Lower leg skin (tissue), 4 donors: ENCODE measurements at places on chromosomes 4 and X.
A peak's percentile ranks its signal among the peaks of the same experiment; 100 is the strongest.

- DNase-seq, result no peak
These were observed 286.8 kb upstream of the FSTL5 start for GRCh38 chr4:162450531-162451035.

DNA sequence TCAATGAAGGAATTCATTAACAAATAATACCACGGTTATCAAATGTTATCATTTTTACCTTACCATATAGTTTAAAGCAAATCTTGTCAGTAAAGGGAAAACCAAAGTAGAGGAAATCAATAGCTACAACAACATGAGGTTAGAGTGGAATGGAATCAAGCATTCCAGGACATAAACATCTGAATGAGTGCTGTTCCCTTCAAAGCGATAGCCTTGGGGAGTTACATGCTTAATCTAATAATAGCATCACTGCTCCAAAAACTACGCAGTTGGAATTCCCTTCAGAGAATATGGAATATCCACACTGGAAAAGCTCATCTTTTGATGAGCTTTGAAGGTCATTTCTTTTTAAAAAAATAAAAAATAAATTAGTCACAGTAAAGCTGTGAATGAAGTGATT lies 31.2 kb downstream of the PDE5A start:
- no peak for DNase-seq

- DNase-seq, result peak; percentile 17
These were observed 290.6 kb upstream of the TAPT1 start for GRCh38 chr4:16516796-16517439.

DNA sequence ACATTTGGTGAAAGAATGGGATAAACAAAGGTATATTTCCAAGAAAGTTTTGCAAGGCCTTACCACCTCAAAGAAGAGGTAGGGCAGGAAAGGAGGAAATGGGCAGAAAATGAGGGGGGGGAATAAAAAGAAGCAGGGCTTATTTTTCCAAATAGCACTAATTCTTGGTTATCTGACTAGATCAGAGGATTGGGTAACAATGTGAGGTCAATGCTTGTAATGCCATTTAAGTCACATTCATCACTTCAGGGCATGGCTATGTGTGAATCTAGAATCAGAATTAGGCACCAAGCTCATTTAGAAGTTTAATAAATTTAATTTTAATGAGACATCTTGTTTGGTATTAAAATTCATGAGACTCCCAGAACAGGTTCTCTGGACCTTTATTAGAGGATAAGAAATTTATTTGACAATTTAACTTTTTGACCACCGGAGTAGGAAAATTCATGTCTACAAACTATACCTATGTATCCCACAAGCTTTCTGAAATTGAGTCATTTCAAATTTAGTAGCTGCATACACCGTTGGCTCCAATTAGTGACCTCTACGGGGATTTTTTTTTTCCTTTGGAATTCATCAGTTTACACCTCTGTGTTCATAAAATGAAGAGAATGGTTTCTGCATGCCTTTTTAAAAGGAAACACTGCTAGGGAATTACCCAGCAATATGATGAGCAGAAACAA lies 1.4 kb upstream of the STS start:
- DNase-seq, result no peak

DNA sequence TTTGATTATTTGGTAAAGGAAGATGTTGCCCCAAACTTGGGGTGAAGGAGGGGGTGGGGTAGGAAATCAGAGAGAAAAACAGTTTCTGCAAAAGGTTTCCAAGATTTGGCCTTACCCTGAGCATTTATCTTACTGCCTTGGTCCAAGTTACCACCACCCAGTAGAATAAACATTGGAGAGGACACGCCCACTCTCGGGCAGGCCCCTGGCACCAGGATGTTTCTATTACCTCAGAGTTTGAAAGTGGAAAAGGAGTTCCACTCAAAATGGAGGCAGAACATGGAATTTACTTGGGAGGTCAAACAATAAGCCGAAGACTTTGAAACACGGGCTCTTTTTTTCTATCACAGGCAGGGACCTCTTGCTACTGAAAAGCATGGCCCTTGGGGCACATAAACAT lies 113.7 kb downstream of the CHRNA9 start:
- DNase-seq, result no peak

GRCh38 chr4:15149839-15150592 lies 147.7 kb downstream of the CPEB2 start:
- peak; percentile 91 for DNase-seq

- no peak for DNase-seq
These were observed 3.5 kb downstream of the TENT5D start for GRCh38 chrX:80423744-80424143.

DNA sequence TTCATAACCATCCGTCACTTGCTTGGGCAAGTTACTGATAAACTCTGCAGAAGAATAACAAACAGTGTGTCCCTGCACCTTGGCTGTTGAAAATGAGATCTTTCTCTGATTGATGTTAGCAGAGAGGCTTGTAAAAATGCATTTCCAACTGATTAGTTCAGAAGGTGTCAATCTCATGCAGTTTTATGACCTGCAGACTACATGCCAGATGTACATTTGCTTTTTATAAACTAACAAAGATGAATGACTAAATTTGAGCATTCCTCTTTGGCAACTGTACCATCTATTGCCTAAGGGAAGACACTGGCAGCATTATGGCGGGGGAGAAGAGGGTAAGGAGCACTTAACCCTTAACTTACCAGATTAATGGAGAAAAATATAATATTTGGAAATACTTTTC lies 192.8 kb downstream of the DCTD start:
- DNase-seq, result no peak

DNA sequence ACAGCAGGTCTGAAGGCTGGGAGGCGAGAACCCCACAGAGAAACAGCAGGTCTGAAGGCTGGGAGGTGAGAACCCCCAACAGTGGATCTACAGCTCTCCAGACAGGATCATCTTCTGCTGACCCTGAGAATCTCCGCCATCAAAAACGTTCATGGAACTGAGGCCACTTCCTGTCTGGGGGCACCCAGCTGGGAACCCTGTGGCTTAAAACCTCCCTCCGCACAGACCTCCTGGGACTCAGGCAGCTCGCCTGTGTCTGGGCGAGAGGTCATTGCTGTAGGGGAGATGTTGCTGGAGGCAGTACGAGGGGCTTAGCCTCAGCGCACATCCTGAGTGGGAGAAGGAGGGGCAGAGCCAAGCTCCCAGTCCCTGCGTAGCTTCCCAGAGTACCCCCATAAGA lies 15.1 kb upstream of the CLDN24 start:
- no peak for DNase-seq

- peak; percentile 93 for DNase-seq
These were observed 85.7 kb upstream of the EXOC1L start for GRCh38 chr4:55733932-55734331.

DNA sequence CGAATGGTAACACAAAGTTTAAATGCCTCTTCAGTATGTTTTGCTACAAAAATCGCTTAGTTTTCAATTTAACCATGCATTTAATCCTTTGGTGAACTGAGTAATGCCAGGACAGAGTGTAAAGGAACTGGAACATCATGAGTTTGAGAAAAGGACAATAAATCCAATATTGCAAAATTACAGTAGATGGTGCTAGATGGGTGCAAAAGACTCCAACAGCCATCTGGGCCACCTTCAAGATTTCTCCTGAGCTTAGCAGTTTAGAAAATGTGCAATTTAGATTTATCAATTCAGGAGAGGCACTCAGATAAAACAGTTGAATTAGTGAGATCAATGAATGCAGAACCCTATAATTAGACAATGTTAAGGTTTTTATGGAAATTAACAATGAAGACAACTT lies 33.2 kb upstream of the MID1IP1 start:
- no peak for DNase-seq

DNA sequence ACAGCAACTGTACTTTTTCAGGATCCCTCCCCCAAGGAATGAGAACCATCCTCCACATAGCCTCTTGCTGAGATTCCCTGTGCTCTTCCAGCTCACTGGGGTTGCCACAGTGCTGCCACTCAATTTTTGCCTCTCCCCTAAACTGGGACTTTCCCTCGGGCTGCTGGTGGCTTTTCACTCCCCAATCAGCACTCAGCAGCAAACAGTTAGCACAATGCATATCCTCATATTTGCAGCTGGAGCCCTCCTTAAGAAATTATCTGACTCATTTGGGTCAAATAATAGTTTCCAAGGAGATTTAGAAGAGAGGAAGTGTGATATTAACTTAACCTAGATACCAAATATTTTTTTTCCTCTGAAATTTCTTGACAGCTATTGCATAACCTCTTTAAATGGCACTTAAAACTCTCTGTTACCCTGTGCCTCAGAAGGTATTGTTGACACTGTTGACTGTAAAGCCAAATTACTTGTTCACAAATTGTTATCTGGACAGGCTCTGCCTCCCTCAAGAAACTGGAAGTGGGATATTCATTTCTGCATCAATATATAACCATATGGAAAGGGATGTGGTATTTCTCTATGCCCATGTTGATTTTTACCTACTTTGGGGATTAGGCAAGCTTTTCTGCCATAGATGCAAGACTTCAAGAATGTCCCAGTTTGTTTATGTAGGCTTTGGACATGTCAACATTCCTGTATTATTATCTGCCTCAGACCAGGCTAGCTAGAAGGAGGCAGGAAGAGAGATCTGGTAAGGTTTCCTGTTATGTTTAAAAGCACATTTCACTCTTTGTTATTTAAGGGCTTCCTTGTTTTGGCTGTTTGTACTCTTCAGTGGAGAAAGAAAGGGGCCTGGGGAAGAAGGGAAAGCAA lies 58.0 kb downstream of the SEPTIN11 start:
- no peak for DNase-seq

- DNase-seq, result no peak
These were observed 341.1 kb downstream of the GBA3 start for GRCh38 chr4:23033796-23034195.

DNA sequence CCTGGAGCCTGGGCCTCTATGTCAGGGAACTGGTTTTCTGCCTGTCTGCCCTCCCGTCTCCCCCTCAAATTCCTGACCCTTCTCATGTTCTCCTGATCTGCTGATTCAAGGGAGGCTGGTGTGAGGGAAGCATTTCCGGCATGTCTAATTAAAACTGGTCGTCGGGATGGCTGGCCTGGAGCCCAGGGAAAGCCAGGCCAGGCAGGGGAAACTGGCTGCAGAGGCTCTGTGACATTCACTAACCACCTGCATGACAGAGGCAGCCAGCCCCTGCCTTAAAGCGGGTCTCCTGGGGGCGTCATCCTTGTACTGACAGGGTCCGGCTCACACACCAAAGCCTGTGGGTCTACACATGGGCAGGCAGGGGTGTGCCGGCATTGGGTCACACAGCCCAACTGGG lies 35.2 kb downstream of the ABLIM2 start:
- no peak for DNase-seq

- no peak for DNase-seq
These were observed 42.4 kb downstream of the DCUN1D4 start for GRCh38 chr4:51885363-51885762.

GRCh38 chr4:2362266-2363055 lies 56.0 kb downstream of the ZFYVE28 start:
- DNase-seq, result no peak

DNA sequence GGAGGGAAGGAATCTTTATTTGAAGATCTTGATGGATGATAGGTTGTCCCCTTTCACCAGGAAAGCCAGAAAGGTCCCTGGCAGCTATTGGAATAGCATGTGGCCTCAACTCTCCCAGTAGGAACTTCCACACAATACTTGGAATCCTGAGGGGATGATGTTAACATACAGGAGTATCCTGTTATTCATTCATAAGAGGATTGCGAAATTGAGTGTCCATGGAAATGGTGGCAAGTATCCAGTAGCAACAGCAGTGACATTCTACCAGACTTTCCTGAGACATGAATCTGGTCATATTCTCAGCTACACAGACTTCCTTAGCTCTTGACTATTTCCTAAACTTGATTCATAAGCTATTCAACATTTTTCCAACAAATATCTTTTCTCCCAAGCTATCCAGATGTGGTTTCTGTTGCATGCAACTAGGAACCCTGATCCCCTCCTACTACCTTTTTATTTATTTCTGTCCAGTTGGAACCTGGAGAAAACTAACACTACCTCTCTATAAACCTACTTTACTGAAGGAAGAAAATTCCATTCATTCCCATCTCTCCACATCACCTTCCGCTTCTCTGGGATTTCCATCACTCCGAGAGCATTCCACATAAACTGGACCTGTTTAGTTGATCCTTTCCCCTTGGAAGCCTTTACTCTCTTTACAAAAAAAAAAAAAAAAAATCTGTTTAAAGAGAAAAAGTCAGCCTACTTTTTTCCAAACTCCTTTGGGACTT lies 101.8 kb downstream of the ANXA5 start:
- no peak for DNase-seq

- no peak for DNase-seq
These were observed 250.7 kb upstream of the ZFP42 start for GRCh38 chr4:187744911-187745310.

GRCh38 chr4:153905231-153905630 lies 116.3 kb upstream of the SFRP2 start:
- DNase-seq, result no peak

GRCh38 chrX:15496824-15497223 lies 3.7 kb upstream of the PIR start:
- DNase-seq, result no peak

- no peak for DNase-seq
These were observed 68.0 kb upstream of the TLR2 start for GRCh38 chr4:153616006-153616555.

- no peak for DNase-seq
These were observed 1266.8 kb upstream of the PCDH7 start for GRCh38 chr4:29453303-29453820.

DNA sequence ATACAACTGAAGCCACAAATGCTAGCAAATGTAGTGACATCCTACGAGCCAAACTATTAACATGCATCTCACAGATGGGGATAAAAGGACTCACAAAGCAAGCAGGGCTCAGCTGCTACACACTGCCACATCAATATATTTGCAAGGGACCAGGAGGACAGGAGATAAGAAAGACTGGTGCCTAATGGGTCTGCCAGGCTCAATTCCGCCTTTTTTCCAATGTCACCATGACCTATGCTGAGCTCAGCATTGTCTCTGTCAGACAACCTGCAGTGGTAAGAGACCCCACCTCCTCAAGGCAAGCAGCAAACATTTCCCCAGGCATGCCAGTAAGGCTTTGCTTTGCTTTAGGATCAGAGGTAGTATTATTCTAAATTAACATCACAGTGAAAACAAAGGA lies 435 bp downstream of the DCX start:
- no peak for DNase-seq

- no peak for DNase-seq
These were observed 38.3 kb downstream of the AFAP1 start for GRCh38 chr4:7901311-7901885.

DNA sequence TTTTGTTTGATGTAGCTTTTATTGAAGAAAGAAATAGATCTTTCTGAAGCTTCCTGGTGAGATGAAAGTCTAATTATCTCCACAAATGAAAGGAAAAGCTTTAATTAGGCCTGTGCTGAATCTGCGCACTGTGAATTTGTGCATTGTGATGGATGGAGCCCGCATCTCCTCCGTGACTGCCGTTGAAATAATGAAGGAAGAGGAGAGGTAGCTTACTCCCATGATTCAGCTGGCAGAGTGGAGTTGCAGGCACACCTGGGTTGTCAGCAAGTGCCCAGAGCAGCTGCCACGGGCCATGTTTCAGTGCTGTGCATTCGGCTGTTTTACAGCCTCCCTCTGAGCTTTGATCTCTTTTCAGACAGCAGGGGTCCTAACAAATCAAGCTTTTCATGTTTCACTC lies 735.3 kb upstream of the TENM3 start:
- DNase-seq, result no peak

GRCh38 chr4:84927428-84927827 lies 39.1 kb downstream of the WDFY3 start:
- DNase-seq, result no peak
